ENCODE measurements at places on chromosomes 4 and X.

GRCh38 chrX:154412468-154412867 lies 1.1 kb downstream of the TAFAZZIN start:
- DNase-seq = no peak

GRCh38 chr4:122747883-122748282 lies 15.4 kb downstream of the BBS12 start:
- DNase-seq = no peak

- no peak for DNase-seq
Measured at GRCh38 chr4:2390784-2391421, 27.5 kb downstream of the ZFYVE28 start.

- no peak for DNase-seq
Measured at GRCh38 chr4:105712766-105713165, 4.2 kb downstream of the GSTCD start.

DNA sequence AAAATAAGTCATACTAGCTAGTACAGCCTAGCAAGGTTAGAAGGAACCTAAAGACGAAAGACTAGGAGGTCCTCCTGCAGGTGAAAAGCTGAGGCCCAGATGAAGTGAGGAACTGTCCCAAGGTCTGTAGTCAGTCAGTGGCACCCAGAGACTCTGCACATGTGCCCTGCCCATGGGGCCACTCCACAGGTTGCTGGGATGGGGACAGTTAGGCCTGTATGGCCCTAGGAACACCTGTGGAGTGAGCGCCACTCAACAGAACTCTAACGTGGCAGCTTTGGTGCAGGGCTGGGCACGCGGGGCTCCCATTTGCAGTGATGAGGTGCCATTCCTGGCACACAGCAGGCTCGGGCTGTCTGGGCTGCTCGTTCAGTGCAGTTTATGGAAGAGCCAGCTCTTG lies 14.8 kb downstream of the ZNF185 start:
- no peak for DNase-seq

- DNase-seq = no peak
Measured at GRCh38 chr4:63906660-63907183, 502.5 kb downstream of the TECRL start.

- DNase-seq = no peak
Measured at GRCh38 chrX:53262918-53263394, 18.4 kb downstream of the IQSEC2 start.

GRCh38 chr4:148514581-148514980 lies 72.4 kb upstream of the NR3C2 start:
- no peak for DNase-seq

GRCh38 chrX:7372825-7373525 lies 225.0 kb upstream of the PUDP start:
- no peak for DNase-seq

DNA sequence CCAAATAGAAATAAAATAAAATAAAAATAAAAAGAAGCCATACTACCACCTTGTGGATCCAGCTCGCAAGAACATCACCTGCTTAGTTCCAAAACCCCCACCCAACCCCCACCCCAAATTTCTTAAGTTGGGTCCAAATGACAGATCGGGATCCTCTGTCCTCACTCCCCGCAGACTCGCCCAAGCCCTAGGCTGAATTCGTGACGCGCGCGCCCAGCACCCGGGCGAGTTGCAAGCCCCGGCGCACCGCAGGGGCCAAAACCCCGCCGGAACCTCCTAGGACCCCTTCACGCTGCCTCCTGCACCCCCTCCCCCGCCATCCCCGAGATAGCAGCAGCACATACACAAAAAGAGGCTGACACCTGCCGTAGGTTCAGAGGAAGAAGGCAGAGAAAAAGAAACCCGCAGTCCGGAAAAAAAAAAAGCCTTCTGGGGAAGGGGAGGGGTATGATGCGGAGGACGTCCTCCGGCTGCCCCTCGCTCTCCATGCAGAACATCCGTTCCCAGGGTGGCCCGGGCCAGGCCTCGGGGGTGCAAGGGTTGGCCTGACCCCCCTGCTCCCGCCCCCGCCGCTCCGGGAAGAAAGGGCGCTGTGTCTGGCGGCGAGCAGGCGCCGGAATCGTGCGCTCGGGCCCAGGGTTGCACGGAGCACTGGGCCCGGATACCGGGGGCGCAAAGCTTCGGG lies 2.6 kb downstream of the NLGN4X start:
- no peak for DNase-seq

- no peak for DNase-seq
Measured at GRCh38 chr4:89868999-89869589, 25.6 kb upstream of the MMRN1 start.

DNA sequence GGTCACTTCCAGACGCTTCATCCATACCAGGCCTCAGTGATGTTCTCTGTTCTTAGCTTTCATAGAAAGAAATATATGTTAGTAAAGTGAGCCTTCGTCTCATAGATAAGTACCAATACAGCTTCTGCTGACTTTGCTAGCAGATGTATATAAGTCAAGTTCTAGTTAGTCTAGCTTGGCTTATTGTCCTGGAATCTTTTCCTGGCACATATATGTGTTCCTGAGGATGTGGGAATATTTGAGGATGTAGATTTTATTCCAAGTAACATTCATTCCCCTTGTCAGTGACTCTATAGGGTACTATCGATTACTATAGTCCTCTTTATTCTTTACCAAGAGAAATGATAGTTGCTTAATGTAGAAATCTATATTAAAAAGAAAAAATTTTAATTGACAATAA lies 135.2 kb upstream of the FAM9C start:
- DNase-seq = no peak

DNA sequence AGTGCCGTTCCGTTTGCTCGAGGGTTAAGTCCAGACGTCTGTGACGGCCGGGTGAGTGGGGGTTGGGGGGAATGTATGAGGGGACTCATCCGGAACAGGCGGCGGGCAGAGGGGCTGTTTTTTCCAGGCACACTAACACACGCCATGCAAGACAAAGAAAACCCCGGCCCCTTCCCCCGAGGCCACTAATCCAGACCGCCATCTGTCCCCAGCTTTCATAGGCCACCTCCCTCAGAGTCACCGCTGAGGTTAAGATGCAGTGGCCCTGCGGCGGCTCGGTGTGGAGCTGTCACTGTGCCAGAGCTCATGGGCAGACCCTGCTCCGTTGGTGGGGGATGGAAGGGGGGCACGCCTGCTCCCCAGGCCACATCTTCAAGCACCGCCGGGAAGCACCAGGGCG lies 34.1 kb downstream of the SORCS2 start:
- DNase-seq = no peak

- no peak for DNase-seq
Measured at GRCh38 chrX:8586953-8587352, 122.3 kb downstream of the VCX3B start.

DNA sequence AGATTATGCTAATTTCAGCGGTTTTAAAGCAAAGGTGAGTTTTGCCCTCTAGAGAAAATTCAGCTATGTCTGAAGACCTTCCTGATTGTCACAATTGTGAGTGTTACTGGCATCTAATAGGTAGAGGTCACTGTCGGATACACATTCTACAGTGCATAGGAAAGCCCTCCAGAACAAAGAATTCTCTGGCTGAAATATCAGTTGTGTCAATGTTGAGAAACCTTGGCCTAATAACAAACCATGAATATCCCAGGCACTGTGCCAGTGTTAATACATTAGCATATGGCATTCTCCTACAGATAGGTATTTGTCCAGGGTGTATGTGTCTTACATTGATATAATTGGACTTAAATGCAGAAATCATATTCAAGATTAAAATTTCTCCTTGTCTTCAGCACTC lies 294.3 kb downstream of the FSTL5 start:
- no peak for DNase-seq

DNA sequence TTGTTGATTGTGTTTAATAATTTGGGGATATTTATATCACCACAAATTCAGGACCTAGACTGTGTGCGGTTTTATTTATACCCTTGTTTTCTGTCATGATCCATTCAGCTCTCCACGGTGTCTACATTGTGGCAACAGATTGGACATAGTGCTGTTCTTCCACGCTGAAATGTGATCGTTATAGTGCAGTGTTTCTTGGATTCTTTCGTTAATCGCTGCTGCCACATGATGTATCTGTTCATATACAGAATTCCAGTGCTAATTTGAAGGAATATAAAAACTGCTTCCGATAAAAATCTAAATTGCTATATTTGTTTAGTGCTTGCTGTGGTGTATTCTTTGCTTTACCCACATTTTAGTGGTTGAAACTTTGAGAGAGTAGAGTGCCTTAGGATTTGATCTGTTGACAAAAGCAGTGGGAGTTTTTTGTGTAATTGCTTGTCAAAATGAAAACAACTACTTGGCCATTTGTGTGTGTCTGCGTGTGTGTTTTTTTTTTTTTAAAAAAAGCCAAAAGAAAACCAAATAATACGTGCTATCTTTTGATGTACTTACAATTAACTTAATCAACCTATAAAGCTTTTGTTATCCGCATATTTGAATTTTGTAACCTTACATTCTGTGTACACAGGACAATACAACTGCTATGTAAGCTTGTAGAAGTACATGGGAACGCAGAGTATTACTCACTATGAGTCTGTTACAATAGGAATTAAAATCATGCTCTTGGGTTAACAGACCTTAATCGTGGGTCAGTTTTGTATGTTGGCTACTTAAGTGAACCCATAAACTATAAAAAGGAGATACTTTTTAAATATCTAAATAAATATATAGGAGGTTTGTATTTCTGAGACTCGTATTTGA lies 353.3 kb downstream of the ARHGAP24 start:
- DNase-seq = no peak
